ENCODE measurements at places on chromosomes 6 and 20.
A peak's percentile ranks its signal among the peaks of the same experiment; 100 is the strongest.

GRCh38 chr6:160249671-160250070, 8.9 kb downstream of the SLC22A2 start:
- DNase-seq = no peak

DNA sequence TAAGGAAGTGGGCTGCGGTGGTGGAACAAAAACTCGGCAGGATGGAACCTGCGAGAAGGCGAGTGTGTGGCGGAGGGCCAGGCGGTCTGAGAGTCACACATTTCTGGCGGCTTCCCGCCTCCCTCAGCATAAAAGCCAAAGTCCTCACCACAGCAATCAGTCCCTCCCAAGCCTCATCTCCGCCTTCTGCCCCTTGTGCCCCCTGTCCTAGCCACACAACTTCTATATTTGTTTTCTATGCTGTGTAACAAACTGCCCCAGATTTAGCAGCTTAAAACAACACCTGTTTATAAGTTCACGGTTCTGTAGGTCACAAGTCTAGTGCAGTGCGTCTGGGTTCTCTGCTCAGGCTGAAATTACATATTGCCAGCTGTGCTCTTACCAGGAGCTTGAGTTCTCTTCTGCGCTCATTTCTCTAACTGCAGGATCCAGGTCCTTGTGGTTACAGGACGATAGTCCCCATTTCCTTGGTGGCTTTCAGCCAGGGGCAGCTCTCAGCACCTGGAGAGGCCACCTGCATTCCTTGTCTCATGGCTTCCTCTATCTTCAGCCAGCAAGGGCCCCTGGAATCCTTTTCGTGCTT, 11.7 kb upstream of the SPO11 start:
- DNase-seq = no peak

GRCh38 chr6:100381111-100381510, 83.6 kb downstream of the SIM1 start:
- no peak for DNase-seq

GRCh38 chr6:92820601-92821000, 598.8 kb downstream of the EPHA7 start:
- DNase-seq = no peak

DNA sequence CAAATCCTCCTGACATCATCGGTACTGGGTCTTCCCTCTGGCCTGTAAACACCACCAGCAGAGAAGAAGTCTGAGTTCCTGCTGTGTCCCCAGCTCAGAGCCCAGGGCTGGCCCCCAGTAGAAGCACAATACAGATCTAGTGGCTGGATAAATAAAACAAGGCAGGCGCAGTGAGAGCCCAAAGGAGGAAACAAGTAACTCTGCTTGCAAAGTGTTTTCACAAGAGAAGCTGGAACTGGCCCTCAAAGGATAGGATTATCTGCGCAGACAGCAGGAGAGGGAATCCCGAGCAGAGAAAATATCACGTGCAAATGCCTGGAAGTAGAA, 205.1 kb downstream of the ZDHHC14 start:
- DNase-seq = no peak

DNA sequence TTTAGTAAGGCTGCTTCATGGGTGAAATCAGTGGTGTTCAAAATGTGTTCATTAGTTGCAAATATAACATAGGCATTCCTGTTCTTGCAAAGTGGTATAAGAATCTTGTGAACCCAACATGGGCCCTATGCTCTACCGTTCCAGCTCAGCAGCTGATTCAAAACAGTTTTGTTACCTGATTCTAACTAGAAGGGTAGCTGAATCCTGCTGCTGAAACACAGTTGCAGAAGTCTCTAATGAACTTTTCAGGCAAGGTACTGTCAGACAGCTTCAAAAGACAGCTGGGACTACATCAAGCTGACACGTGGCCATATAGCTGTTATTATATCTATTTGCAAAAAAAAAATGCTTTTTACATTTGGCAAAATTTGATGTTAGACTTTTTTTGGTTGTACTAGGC, 22.7 kb downstream of the THEMIS start:
- no peak for DNase-seq

GRCh38 chr6:31356216-31356945, 598 bp downstream of the HLA-B start:
- no peak for DNase-seq

DNA sequence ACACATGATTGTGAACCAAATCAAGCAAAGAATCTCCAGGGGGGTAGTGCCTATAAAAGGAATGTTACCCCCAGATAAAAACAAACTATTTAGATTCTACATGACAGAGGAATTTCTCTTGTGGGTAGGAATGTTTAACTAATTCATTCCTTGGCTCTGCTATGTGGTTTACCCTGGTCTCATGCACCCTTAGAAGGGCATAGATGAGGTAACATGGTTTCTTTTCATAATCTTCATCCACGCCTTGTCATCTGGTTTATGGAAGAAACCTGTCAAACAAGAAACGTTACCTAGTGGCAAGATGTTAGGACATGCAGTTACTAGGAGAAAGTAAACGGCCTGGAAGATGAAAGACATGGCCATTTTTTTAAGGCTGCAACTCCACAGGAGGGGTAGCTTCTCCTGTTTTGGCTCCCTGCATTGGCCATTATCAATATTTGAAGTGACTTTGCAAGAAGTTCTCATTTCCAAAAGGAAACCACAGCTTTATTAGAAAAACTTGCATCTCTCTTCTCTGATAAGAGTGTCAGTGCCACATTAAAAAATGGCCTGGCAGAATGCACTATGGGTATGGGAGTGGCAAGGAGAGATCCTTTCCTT, 45.5 kb downstream of the STX11 start:
- DNase-seq = no peak

- DNase-seq = peak; percentile 45
These were observed 18.5 kb upstream of the C6orf141 start for GRCh38 chr6:49531774-49532569.

DNA sequence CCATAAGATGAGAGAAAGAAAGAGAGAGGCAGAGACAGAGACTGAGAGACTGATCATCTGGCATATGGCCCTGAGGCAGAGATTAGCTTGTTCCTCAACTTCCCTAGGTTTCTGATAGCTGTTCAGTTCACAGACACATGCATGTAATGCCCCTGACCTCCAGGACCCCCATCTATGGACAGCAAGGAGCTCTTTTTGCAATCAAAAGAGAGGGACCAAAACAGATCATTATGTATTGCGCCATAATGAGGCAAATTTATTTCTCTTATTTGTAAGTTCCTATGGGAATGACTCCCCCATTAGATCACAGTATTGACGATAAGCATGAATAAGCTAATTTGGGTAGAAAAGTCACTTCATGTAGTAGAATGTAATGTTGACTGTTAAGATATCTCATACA, 25.6 kb downstream of the KCNQ5 start:
- no peak for DNase-seq

- DNase-seq = peak; percentile 19
These were observed 100.5 kb downstream of the ERMARD start for GRCh38 chr6:169851641-169852503.
